ENCODE measurements at places on chromosomes 5 and 9. TPM values are rescaled to one million over a fixed set of nuclear protein-coding genes. Genes with fewer than 3 reads are reported as not detected.
A peak's percentile ranks its signal among the peaks of the same experiment; 100 is the strongest.

Gene SLC22A4
- 0.37 TPM for total RNA-seq

Gene SHISAL2B
- total RNA-seq = not detected

Gene SHOC1
- not detected for total RNA-seq

Gene SLC6A3
- not detected for total RNA-seq

Gene ABCA2
- 63.0 TPM for total RNA-seq

Gene ZSWIM6
- total RNA-seq = 24.8 TPM

Gene TSC1
- total RNA-seq = 23.2 TPM

Gene PITX1
- 30.7 TPM for total RNA-seq

DNA sequence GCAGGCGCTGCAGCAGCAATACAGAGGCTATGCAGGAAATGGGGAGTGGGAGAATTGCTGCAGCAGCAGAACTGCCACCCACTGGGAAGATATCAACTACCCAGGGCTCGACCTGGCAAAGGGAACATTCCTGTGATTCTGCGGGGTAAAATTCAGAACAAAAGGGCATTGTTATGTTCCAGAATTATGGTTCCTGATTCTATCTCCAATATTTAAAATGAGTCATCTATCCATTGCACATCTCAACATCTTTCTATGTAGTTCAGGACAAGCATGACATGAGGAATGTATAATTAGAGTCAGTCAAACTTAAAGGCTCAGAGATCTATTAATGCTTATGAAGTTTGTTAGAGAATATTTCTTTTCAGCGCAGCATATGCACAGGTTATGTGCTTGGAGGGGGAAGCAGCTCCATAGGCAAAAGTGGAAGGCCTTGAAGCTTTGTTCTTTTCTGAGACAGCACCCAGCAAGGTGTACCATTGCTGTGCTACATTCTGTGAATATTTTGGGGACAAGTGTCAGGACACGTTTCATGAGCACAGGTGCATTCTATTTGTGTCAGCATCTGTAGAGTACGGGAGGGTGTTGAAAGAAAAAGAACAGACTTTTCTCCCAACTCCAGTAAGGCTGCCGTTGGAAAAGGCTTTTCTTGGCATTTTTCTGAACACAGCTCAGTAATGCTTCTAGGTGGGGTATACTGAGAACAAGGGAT, 395.6 kb upstream of the MPDZ start:
- no peaks in the 10 kb centered on the region for H3K36me3 ChIP-seq
- no peaks in the 10 kb centered on the region for H3K4me1 ChIP-seq
- DNase-seq = no peak
- H3K27ac ChIP-seq = no peak overlapping the region

DNA sequence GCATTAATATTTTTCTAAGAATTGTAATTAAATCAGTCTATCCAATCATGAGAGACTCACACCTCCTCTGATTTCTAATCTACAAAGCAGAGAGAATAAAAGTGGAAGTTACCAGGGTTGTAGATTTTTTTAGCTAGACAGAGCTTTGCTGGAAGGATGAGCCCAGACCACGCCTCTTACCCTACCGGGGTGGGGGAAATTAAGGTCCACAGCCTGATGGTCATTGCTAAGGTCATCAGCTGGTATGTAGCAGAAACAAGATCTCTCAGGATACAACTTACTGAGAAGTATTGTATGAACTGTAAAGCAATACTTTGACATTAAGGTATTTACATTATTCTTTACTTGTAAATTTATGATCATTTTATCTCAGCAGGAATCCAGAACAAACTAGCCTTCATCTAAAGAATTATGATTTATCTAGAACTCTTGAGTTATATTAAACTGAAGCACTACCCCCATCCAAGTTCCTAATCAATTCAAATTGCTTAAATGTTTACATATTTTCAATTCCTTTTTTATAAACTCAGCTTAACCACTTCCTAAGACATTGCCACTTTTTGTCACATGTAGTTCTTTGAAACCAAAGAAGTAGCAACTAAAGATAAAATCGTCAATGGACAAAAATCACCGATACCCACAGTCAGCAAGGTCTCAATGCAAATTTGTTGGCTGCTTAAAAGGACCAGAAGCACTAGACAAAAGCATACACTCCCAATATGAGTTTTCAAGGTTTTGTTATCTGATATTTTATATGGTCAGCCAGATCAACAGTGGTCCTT, 225.8 kb upstream of the DAPK1 start:
- H3K36me3 ChIP-seq = no peaks in the 10 kb centered on the region
- H3K4me1 ChIP-seq = no peaks in the 10 kb centered on the region
- H3K27me3 ChIP-seq = no peaks in the 10 kb centered on the region
- DNase-seq = no peak

GRCh38 chr5:175317872-175318271, 126.1 kb downstream of the DRD1 start:
- H3K4me1 ChIP-seq = no peaks in the 10 kb centered on the region
- no peak for DNase-seq
- H3K27me3 ChIP-seq = no peaks in the 10 kb centered on the region
- H3K27ac ChIP-seq = no peak overlapping the region
- H3K36me3 ChIP-seq = no peaks in the 10 kb centered on the region
- no peak overlapping the region for H3K4me3 ChIP-seq

- H3K36me3 ChIP-seq = no peaks in the 10 kb centered on the region
- no peak overlapping the region for H3K27ac ChIP-seq
- peak; percentile 50 for DNase-seq
- no peaks in the 10 kb centered on the region for H3K27me3 ChIP-seq
- no peaks in the 10 kb centered on the region for H3K4me1 ChIP-seq
- no peak overlapping the region for H3K4me3 ChIP-seq
These were observed 72.0 kb upstream of the C9orf72 start for GRCh38 chr9:27645161-27645840.

- H3K27ac ChIP-seq = peak overlapping the region; percentile 60
- peaks cover 6% of the 10 kb centered on the region for H3K36me3 ChIP-seq
- peaks cover 40% of the 10 kb centered on the region for H3K4me1 ChIP-seq
- H3K27me3 ChIP-seq = no peaks in the 10 kb centered on the region
- DNase-seq = peak; percentile 86
These were observed 57.8 kb downstream of the ZNF462 start for GRCh38 chr9:106920701-106921283.

- H3K36me3 ChIP-seq = no peaks in the 10 kb centered on the region
- H3K4me3 ChIP-seq = no peak overlapping the region
- no peaks in the 10 kb centered on the region for H3K4me1 ChIP-seq
- H3K27ac ChIP-seq = no peak overlapping the region
- no peaks in the 10 kb centered on the region for H3K27me3 ChIP-seq
These were observed 73.5 kb upstream of the TMEM215 start for GRCh38 chr9:32709871-32710270.

- no peaks in the 10 kb centered on the region for H3K27me3 ChIP-seq
- DNase-seq = peak; percentile 39
- no peak overlapping the region for H3K4me3 ChIP-seq
- H3K36me3 ChIP-seq = peaks cover 67% of the 10 kb centered on the region
- no peaks in the 10 kb centered on the region for H3K4me1 ChIP-seq
These were observed 13.3 kb downstream of the UCK1 start for GRCh38 chr9:131517761-131518190.

- no peak overlapping the region for H3K27ac ChIP-seq
- no peaks in the 10 kb centered on the region for H3K4me1 ChIP-seq
- no peak for DNase-seq
- H3K27me3 ChIP-seq = no peaks in the 10 kb centered on the region
- H3K36me3 ChIP-seq = no peaks in the 10 kb centered on the region
These were observed 11.5 kb downstream of the WNT8A start for GRCh38 chr5:138095100-138095907.

DNA sequence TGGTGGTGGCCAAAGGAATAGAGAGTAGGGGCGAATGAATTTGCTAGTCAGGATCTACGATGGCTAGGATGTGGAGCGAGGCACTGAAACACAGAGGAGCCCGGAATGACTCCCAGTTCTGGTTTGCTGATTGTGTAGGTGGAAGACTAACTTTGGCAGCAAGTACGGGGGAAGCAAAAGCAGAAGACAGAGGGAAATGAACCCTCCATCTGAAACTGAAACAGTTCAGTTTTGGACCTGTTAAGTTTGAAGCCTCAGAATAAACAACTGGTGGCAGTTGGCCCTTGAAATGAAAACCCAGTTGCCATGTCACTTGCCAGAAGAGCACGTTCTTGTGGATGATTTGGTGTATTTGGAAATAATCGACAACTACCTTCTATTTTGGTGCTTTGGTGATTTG, 15.4 kb upstream of the SMIM15 start:
- no peaks in the 10 kb centered on the region for H3K27me3 ChIP-seq
- no peaks in the 10 kb centered on the region for H3K36me3 ChIP-seq
- DNase-seq = no peak
- H3K4me1 ChIP-seq = no peaks in the 10 kb centered on the region

GRCh38 chr9:134959126-134959970, 41.6 kb upstream of the FCN1 start:
- no peak overlapping the region for H3K27ac ChIP-seq
- H3K27me3 ChIP-seq = no peaks in the 10 kb centered on the region
- no peak overlapping the region for H3K4me3 ChIP-seq
- no peaks in the 10 kb centered on the region for H3K36me3 ChIP-seq
- DNase-seq = no peak
- no peaks in the 10 kb centered on the region for H3K4me1 ChIP-seq

GRCh38 chr9:7848498-7848897, 48.9 kb upstream of the DMAC1 start:
- no peaks in the 10 kb centered on the region for H3K4me1 ChIP-seq
- H3K4me3 ChIP-seq = no peak overlapping the region
- H3K36me3 ChIP-seq = no peaks in the 10 kb centered on the region
- DNase-seq = no peak

All from stomach (tissue), 19 donors.